ENCODE measurements at places on chromosomes 2 and 18.

DNA sequence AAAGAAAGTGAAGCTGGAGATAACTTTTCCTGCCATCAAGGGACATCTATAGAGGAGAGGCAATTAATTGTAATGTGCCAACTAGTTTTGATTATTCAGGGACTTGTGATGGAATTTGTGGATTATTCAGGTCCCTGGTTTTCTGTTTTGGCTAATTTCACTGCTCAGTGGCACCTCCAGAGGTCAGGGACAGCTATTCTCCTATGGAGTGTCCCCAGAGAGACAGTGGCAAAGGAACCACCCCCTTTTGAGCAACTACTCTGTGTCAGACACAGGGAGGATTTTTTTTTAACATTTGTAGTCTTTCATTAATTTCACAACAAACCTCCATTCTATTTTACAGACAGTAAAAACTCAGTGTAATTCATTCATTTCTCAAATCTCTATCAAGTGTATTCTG lies 206.0 kb upstream of the SPRED2 start:
- DNase-seq = no peak

GRCh38 chr18:23740105-23740830 lies 51.0 kb downstream of the LAMA3 start:
- no peak for DNase-seq

DNA sequence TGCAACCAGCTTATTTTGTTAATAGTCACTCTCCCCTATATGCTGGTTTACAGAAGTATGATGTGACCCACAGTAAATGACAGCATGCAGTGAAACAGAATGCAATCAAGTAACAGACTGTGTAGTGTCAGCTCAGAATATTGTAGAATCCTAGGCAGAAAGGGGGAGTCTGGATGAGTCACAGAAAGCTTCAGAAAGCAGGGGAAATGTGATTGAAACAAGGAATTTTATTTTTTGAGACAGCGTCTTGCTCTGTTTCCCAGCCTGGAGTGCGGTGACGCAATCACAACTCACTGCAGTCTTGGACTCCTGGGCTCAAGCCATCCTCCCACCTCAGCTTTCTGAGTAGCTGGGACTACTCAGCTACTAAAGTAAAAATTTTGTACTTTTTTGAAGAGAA lies 219.9 kb upstream of the FBXO11 start:
- no peak for DNase-seq

GRCh38 chr2:113226462-113226861 lies 52.3 kb downstream of the PAX8 start:
- no peak for DNase-seq

DNA sequence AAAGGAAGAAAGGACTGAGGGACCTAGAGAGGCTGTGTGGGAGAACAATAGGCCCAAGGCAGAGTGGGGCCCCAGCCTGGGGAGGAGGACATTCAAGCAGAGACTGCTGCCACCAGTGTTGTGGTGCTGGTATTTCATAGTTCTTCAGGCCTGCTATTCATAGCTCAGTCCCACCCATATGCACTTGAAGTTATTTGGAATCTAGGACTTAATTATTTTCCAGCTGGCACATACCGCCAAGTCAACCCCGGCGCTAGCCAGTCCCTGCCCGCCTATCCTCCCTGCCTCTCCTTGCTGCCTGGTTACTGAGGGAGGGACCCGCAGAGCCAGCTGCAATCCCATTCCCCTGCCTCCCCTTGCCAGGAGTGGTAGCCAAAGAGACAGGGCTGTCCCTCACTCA lies 141.2 kb downstream of the CABLES1 start:
- DNase-seq = no peak

DNA sequence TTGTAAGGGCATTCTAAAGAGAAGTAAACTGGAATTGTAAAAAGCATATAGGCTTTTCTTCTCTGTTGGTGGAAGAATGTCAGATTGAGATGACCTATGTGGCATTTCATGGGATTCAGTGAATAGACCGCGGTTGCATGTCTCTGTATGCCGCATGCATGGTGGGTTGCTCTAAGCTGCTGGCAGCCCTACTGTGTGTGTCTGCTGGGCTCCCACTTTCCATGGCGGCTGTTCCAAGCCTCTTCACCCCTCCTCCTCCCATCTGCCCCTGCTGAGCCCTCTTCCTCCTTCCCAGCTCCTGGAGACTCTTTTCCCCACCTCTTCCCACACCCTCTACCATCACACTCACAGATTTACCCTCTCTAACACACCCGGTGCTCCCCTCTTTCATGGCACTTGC lies 12.6 kb downstream of the ATP6V1C2 start:
- no peak for DNase-seq

DNA sequence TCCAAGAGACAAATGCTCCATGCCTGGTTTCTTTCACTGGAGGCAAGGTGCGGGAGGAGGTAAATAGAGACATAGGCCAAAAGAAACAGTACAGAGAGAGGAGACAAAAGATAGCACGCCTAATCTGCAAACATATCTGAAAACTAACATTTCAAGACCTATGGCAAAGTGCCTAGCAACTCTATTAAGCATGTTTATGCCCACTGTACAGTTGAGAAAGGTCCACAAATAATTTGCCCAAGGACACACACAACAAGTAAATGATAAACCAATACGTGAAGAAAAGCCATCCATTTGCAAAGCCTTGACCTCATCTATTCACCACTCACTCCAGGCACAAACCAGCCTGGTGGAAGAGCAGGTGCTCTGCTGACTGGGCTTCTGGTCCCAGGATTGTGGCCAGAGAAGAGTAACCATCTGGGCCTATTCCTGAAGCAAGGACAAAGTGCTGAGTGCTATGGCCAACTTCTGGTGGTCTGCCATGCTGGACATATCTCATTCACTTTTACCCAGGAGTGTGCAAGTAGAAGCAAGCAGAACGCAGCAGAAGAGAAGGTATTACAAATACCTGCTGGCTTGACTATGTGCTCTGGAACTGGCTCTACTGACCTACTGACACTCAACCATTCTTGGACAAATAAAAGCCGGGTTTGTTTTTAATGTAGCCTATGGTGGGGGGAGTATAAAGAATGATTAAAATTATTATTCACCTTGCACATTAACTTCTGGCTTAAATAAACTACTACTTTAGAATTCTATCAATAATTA lies 25.3 kb downstream of the TMEM131 start:
- DNase-seq = no peak

DNA sequence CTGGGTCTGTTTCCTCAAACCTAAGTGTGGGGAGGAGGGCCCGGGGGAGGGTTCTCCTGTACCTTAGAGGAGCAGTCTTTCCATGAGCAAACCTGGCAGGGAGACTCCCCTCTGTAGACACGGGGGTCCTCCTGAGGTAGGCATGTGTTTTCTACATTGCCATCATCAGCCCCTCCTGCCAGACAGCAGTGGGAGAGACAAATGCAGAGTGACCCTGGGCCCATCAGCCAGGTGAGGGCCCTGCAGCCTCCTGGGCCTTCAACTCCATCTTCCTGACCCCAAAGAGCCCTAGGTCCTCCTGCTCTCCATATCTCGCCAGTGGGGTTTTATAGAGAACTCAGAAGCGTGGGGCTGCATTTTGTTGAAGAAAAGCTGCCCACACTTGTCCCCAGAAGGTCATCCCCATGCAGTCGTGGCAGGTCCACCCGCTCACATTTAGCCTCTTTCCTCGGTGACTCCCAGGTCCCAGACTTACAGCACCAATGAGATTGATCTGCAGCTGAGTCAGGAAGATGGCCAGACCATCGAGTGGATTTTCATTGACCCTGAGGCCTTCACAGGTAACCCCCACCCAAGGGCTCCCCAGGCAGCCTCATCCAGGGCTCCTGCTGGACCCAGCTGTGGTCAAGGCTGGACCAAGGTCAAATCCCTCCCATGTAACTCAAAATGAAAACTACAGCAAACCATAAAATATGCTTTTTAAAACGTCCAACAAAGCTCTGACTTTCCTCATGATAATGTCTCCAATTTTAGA lies 2.6 kb downstream of the CHRNG start:
- no peak for DNase-seq
